ENCODE measurements at places on chromosomes 13 and 19.

DNA sequence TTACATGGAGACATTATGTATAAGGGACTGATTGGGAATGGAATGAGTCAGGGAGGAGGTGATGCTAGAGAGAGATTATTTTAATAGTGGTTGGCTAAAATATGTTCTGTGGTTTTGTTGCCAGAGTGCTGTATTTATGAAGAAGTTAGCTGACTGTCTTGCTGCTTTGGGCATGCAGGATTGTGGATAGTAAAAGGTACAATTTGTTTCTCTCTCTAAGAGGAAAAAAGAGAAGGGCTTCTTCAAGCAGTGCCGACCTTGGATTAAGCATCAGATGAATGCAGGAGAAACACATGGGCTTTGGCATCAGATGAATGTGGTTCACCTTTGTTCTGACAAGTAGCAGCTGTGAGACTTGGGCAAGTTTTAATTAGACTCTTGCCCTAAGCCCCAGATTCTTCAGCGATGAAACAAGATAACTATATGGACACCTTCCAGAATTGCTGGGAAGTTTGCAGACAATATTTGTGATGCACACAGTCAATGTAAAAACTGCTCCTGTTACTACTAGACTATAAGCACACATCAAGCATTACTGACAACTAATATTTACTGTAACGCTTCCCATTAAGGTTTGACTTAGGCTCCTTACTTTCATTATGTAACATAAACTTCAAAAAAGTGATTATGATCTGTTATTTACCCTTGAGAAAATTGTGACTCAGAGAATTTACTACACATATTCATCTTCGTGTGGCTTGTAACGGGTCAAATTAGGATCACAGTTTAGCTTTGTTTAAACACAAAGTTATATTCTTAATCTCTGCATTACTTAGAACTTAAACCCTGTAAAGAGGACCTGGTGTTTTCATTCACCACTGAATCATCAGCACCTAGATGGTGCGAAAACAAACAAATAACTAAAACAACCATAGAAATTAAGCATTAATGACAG, 824.0 kb downstream of the PCDH9 start:
- DNase-seq: no peak

GRCh38 chr19:5115771-5116202, 146.9 kb downstream of the KDM4B start:
- no peak for DNase-seq

- no peak for DNase-seq
These were observed 5.5 kb upstream of the WTIP start for GRCh38 chr19:34475975-34476594.

DNA sequence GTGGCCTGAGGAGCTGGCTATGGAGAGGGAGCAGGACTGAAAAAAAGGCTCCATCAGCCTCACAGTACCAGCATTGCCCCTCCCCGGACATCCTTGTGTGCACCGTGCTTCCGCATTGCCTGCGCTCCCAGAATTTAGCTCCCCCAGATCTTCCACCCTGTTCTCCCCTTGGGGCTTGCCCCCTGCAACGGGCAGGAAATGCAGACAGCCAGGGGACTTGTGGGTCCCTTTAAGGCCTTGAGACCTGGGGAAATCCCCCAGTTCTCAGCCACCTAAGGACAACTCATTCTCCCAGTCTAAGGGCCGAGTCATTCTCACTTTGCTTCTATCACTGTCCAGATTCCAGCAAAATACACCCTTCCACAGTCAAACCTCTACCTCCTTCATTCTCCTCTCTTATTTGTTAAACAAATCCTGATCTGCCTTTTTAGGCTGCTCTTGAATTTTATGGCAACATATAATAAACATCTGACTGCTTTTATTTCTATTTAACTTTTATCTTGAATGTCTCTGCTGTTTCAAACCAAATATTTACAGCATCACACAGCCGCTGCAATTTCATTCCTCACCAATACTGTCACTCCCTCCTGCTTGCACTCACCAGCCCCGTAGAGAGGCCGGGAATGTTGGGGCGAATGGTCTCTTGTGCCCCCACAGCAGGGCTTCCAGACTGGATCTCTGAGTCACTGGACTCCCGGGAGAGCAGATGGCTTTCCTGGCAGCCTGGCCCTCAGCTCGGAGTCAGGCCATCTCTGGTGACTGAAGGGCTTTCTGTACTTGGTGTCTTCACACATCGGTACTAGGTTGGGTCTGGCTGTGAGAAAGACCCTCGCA, 221.9 kb downstream of the TSHZ3 start:
- no peak for DNase-seq

DNA sequence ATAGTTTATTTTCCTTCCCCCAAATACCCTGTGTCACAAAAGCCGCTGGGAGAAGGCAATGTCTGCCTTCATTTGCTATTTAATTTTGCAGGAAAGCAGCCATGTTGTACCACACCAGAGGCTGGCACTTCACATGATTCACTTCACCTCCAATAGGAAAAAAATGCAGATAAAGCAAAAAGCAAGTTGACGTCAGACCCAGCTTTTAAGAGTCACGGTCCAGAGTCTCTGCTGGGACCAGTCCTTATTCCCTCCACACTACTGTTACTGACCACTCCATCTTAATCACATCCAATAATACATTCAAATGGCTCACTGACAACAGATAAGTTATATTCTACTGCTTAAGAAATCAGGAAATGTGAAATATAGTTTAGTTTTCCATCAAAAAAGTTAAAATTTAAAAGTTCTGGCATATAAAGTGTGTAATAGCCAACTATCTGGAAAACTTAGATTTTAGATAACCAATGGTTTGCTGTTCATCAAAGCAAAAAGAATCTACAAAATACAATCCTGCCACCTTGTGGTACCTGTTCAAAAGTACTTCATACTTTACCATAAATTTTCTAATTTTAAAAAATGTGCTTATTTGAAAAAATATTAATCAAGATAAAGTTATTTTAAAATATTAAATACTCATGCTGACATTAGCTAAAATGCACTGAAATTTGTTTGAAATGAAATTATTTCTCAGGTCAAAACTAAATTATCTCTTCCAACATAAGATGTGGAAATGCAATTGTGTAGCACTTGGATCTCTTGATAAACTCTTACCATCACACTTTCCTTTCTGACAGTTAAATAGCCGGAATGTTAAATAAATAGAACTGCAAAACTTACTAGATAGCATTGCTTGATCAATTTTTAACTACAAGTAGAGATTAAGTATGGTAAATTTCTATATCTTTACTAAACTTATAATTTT, 97.3 kb downstream of the SERP2 start:
- DNase-seq: peak; percentile 30

DNA sequence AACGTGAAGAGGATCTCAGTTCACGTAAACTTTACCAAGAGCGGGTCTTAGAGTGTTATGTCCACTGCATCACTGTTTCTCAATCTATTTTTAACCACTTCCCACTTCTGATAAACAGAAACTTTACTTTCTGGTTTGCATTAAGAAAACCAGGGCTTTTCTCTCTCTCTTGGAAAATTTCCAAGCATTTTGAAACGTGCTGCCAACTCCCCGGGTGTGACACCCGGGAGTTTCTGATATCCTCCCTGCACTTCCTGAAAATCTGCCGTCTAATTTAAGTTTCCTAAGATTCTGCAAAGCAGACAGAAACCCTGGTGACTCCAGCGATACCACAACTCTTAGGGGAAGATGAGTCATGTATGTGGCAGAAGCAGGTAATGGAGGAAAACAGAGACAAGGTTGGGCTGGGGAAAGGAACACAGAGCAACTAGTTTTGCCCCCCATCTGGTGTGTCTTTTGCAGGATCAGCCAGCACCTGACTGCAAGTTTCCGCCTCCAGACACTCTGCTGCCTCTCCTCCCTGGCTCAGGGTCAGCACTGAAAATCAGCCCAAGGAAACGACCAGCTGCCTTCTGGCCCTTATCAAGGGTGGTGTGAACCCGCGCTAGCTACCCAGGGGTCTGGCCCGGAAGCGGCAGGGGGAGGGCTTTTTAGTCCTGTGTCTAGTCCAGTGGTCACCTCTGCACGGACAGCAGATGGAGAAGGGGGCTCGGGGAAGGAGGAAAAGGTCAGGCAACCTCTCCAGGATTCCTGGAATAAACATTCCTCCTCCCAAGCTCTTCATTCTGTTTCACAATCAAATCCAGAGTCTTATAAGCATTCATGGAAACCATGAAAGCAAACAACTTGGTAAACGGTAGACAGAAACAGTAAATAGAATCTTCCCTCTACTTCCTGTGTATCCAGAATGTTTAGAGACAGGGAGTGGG, 11.3 kb upstream of the FFAR2 start:
- peak; percentile 68 for DNase-seq

GRCh38 chr13:103996733-103997132, 930.5 kb upstream of the SLC10A2 start:
- DNase-seq: no peak

DNA sequence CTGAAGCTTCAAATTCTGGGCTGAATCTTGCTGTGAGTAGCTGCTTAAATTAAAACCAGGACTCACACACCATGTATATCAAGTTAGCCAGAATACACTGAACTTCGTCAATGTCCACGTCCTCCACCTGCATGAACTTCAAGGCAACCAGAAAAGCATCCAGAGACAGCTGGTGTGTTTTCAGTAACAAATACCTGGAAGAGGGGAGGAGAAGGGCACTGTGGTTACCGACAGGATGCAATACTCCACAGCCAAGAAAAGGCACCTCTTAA, 20.4 kb downstream of the PROZ start:
- no peak for DNase-seq

GRCh38 chr19:45881909-45882528, 3.9 kb downstream of the IRF2BP1 start:
- no peak for DNase-seq

- DNase-seq: peak; percentile 27
These were observed 16.8 kb downstream of the MBD3L2B start for GRCh38 chr19:7004313-7004931.

DNA sequence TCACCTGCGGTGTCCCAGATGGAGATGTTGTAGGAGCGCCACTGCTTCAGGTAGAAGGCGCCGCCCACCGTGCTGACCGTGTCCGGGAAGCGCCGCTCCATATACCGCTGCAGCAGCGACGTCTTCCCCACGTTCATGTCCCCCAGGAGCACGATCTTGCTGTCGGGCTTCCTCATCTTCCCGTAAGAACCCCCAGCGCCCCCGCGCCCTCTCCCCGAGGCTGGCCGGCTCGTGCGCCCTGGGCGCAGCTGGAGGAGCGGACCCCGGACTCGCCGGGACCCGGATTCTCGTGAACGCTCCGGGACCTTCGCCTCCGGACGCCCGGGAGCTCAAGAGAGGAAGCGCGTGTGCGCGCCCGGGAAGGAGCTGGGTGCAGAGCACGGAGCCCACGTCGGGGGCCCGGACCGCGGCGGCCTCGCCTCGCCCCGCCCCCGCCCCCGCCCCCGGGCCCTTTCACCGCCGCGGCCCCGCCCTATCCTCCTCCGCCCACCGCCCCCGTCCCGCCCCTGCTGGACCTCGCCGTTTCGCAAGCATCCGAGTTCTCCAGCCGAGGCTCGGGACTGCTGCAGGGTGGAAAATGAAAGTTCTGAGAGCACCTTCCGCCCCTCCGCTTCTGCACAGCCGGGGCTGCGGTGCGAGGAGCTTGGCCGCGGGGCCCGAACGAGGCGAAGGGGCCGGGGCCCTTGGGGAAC, at the start of gene RAB20:
Gene RAB20 (minus strand): TSS at position 379 of the 692 bp plus-strand sequence. CDS start 203 bp downstream, at position 176.
- peak; percentile 61 for DNase-seq

GRCh38 chr13:111007209-111007608, 92.3 kb upstream of the ANKRD10 start:
- DNase-seq: no peak

DNA sequence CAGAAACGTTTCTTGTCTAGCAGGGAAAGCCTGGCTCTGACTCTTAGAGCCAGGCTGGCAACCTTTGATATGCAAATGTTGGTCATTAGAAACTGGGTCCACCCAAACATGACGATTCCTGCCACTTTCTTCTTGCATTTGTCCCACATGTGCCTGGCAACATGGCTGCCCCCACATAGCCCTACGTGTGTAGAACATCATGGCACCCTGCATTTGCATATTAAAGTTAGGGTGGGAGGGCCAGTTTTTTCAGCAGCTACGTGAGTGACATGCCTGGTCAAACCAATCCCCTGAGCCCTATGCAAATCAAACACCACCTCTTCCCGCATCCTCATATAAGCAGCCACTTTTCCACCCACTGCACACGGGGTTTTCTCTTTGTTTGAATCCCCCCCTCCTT, 95.0 kb downstream of the LIG4 start:
- DNase-seq: no peak

DNA sequence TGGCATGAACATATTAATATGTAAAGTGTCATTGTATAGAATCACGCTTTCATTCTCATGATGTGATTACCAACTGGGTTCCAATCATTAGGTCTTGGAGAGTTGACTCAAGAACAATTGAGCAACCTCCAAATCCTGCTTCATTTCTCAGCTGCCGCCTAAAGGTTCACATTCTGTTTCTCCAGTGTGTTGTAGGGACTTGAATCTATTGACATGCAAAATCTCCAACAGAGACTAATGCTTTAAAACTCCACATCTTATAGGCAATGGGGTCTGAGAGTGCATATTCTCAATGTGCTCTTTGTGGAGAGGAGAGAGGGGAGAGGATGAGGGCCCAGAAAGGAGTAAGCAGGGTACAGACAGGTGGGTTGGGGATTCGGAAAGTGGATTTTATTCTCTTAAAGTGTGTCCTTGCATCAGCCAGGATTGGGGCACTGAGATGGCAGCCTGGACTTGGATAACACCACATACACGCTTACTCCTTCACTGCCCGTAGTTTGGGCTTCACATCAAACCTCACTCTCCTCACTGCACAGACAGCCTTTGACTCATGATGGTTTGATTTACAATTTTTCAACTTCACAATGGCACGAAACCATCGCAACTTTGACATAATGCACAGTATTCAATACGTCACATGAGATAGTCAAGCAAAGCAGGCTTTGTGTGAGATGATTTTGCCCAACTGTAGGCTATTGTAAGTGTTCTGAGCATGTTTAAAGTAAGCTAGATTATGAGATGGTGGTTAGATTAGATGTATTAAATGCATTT, 241.3 kb upstream of the IRS2 start:
- no peak for DNase-seq

DNA sequence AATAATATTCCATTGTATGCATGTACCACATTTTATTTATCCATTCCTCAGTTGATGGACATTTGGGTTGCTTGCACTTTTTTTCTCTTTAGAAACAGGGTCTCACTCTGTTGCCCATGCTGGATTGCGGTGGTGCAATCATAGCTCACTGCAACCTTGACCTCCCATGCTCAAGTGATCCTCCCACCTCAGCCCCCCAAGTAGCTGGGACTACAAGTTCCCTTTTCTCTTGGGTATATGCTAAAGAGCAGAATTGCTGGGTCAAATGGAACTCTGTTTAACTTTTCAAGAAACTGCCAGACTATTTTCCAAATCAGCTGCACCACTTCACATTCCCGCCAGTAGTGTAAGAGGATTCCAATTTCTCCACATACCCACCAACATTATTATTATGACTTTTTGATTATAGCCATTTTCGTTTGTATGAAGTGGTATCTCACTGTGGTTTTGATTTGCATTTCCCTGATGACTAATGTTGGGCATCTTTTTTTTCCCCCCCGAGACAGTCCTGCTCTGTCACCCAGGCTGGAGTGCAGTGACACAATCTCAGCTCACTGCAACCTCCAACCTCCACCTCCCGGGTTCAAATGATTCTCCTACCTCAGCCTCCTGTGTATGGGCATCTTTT, 7.6 kb upstream of the IPO5 start:
- no peak for DNase-seq

All from CD4-positive, alpha-beta T cell treated with Interleukin-1 beta for 1 hour (primary cell).